Anterior cingulate cortex (tissue), 58 donors: ENCODE measurements at places on chromosomes 2 and 18.

- no peak for DNase-seq
These were observed 683.8 kb downstream of the ERBB4 start for GRCh38 chr2:211854832-211855231.

GRCh38 chr2:49167131-49167530, 12.8 kb upstream of the FSHR start:
- DNase-seq, result no peak

GRCh38 chr2:7524195-7524594, 607.0 kb downstream of the RNF144A start:
- no peak for DNase-seq

- no peak for DNase-seq
These were observed 205.1 kb downstream of the DNAH7 start for GRCh38 chr2:195863564-195863963.

- DNase-seq, result no peak
These were observed 77.6 kb upstream of the ODC1 start for GRCh38 chr2:10525573-10526265.

DNA sequence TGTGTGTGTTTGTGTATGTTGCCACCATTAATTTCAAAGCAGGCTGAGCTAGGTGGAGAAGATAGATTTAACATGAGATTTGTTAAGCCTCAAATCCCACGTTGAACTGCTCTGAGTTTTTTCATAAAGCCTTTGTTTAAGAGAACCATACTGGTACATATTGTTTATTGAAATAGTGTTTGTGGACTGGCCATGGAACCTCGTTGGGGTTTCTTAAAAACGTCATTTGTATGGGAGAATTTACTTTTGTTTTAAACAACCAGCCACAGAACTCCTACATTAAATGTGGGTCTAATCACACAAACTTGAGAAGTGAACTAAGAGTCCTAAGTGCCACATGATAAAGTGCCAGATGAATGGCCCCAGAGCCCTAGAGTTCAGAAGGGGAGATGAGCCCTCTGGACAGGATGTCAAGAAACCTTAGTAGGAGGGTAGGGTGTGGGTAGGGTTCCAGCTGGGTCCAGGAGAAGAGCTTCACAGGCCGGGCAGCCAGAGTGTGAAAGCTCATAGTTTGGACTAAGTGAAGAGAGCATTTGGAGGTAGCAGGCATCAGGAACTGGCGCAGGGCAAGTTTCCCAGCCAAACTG, 120.6 kb upstream of the EML6 start:
- no peak for DNase-seq

- DNase-seq, result no peak
These were observed 879.8 kb downstream of the SOCS6 start for GRCh38 chr18:71168557-71169145.
